ENCODE measurements at places on chromosomes 6 and 20.

- DNase-seq, result no peak
Observed at GRCh38 chr6:109243863-109244825, 138.1 kb downstream of the CD164 start.

DNA sequence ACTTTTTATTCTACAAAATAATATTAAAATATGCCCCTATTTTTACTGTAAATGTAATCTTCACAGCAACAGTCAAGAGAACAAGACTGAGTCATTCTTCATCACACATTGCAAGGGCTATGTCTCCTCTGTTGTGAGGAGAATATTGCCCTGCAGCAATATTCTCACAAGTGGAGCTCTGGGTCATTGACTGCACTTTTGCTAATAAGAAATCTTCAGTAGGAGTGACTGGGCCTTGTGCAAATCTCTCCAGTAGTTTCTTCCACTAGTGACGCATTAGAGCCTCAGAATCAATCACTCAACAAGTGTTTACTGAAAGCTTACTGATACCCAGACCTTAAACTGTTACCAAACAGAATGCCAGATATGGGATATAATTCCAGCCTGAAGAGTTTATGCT is 49.1 kb downstream of the LAMA2 start:
- no peak for DNase-seq

DNA sequence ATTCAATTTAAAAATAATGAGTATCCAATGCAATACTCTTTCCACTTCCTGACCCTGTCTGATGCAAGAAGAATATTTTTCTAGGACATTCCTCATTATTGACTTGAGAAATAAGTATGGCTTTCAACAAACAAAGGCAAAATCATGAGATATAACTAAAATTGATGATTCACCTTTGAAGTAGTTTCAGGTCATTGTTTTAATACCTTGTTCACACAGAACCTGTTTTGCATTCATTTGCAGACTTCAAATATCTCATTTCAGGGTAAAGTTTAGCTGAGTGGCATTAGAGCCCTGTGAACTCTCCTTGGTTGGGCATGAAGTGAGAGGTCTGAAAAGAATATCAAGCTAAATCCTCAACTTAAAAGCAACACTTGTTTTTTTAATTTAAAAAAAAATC is 309.2 kb downstream of the NRN1 start:
- DNase-seq, result no peak

DNA sequence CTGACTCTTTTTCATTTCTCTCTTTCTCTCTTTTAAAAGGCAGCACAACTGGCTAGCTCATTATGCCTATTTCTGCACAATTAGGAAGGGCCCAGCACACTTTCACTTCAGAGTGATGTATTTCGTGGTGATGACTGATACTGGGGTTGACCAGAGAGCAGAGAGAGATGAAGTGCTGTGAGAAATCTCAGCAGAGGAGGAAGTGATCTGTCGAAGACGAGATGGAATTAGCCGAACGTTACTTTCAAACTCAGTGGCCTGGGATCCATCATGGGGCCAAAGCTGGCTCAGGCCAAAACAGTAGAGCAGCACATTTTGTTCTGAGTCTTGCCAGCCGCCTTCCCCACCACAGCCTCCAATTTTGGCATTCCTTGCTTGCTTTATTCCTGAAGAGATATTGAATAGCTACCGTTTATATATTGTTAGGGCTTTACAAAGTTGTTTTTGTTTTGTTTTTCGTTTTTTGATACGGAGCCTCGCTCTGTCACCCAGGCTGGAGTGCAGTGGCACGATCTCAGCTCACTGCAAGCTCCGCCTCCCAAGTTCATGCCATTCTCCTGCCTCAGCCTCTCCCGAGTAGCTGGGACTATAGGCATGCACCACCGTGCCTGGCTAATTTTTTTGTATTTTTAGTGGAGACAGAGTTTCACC is 213.2 kb upstream of the ECI2 start:
- DNase-seq, result no peak

DNA sequence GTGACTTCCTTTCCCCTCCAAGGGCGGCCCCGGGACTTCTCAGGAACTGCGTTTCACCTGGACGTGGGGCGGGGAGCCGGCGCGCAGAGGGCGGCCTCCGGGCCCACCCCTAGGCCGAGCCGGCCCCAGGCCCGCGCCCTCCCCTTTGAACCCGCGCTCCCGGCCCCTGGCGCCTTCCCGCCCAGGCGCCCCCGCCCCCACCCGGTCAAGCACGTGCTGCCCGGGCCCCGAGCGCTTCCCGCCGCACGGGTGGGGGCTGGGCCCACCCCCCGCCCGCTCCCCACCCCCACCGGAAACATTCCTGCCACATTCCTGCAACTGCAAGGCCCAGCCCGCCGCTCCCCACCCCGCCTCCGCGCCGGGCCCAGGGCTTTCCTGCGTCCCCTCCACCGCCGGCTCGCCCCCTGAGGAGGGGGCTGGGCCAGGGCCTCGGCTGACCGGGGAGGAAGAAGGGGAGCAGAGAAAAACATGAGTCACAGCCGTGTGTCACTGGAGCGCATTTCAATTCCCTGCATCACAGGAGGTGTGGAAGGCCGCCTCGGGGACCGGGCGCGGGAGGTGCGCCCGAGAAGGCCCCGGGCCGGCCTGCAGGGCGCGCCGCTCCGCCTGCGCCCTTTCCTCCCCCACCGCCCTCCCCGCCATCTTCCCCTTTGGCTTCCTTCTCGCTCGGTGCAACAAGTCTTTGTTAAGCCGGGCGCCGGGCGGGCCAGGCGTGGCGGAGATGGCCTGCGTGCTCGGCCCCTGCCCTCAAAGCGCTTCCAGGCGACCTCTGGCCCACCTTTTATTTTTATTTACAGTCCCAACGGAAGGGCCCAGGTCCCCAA is 1.2 kb upstream of the HMGA1 start:
- DNase-seq, result peak; percentile 77

DNA sequence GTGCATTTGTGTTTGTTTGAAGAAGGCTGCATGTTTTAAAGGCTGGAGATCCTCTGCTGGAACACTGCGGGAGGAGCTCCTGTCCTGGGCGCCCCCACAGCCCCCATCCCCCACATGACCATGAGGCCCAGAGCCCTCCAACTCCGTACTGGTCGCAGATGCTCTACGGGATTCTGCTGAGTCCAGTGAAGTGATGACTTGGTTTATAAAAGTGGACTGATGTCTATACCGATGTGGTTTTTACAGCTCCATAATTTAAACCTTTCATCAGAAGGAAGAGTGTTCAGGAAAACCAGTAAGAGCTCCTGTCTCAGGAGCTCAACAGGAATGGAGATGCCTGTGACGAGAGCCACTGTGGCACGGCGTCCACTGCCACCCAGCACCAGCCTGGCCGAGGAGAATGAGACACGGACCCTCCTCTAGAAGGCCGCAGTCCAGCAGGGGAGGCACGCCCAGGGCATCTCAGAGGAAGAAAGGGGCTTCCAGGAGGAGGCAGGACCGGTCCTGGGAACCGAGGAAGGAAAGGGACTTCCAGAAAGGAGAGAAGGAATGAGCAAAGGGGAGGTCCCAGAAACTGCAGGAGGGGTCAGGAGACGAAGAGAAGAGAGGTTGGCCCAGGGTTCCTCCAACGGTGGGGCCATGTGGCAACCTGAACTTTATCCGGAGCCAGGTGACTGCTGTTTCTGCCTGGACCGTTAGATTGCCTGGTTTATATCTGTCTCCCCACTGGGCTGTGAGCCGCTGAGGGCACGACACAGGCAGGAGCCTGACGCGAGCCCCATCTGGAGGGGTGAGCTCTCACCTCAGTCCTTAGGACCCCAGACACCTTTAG is 26.9 kb downstream of the BFSP1 start:
- DNase-seq, result no peak

DNA sequence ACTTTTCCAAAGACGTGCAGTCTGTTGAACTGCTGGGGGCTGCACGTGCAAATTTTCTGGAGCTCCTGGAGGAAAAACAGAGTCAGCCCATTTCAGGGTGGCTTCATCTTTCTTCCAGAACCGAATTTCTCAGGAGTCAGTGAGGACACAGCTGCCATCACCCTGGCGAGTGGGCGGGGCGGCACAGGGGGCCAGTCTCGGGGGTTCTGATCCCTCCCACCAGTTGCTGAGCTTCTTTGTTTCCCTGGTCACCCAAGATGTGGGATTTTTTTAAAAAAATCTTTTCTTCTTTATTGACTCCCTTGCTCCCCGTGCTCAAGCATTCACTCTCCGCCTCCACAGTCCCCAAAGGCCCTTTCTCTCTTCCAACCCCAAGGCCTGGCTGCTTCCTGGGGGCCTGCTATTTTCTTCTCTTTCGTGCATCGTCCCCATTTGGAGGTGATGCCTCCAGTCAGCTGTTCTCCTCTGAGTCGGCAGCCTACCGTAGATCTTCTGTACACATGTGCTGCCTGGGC is 8.9 kb downstream of the C6orf118 start:
- DNase-seq, result no peak

GRCh38 chr6:109448615-109449014 is 7.0 kb downstream of the MICAL1 start:
- no peak for DNase-seq

DNA sequence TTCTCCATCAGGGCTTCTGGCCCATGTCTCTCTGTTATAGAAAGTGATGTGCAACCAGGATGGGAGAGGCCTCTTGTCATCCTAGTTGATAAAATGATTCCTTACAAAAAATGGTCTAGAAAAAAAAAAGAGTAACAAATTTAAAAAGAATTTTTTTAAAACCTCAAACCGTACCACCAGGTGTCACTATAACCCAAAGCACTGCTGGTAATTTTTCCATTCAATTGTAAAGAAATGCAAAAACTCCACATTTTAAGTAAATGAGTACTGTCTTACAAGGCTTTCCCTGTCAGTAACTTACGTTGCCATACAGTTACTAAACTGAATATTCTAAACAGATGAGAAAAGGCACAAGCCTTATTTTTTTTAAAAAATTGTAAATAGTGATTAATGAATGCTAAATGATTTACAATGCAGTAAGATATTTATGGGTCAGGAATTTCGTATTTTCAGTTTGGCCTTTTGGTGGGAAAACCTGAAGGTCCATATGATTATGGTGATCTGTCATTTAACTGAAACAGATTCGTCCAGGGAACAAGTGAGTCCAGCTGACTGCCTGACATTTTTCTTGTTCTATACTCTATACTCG is 95.4 kb downstream of the OGFRL1 start:
- peak; percentile 29 for DNase-seq

DNA sequence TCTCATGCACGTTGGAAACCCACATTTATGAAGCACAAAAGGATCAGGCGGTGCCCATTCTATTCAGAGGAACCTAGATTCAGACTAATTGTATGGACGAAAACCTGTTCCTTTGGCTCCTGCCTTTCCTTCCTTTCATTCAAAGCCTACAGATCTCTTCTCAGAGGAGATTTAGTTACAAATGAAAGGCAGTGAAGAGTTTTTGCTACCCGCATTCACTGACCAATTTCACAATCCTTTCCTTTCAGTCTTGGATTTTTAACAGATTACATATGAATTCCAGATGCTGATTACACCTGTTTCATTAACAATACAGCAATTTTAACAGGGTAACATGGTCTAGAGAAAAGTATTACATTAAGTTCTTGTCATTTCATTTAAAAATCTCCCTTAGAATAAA is 32.0 kb downstream of the TMEM242 start:
- DNase-seq, result no peak

GRCh38 chr6:80605165-80605989 is 498.9 kb downstream of the BCKDHB start:
- peak; percentile 17 for DNase-seq

DNA sequence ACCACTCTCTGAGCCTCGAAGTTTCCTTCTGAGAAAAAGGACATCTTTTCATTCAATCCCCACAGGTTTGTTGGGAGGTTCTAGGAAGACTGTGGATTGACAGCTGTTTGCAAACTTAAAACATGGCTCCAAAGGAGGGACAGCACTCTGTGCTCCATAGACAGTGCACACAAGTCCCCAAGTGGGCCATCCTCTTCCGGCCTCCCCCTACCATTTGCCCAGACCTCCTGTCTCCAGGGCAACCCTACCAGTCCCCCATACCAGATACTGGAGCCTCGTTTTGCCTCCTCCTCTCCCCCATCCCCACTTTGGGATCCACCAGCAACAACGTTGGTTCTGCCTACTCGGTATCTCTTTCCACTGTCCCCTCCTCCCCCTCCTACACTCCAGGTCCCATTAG is 8.5 kb upstream of the DLGAP4 start:
- DNase-seq, result no peak

- no peak for DNase-seq
Observed at GRCh38 chr20:44848254-44849015, 37.1 kb upstream of the YWHAB start.

DNA sequence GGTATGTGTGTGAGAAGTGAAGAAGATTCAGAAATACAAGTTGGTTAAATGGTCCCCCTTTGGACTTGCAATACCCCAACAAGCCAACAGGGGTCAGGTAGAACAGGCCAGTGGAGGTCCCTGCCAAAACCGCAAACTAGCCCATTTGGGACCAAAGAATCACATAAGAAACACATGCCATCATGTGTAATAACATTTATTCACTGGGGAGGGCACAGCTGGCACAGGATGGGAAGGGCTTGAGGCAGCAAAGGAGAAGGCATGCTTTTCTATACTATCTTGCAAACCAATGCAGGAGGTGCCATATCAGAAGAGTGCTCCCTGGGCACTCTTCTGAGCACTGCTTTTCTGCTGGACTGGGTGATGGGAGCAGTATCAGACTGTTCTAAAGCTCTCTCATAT is 116.1 kb upstream of the TRAF3IP2 start:
- peak; percentile 54 for DNase-seq

DNA sequence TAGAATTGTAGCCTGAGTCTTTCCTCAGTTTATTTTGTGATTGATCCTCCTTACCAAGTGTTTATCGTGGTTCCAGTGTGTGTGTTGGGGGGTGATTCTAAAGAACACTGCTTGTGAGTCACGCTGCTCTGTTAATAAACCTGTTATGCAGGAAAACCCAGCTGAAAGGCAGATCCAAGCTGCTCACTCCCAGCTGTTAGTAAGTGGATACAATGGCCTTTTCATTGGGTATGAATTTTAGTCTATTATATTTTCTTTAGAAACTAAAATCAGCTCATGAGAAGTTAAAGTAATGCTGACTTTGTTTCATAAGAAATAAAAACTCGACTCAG is 12.2 kb upstream of the DSTN start:
- DNase-seq, result no peak

DNA sequence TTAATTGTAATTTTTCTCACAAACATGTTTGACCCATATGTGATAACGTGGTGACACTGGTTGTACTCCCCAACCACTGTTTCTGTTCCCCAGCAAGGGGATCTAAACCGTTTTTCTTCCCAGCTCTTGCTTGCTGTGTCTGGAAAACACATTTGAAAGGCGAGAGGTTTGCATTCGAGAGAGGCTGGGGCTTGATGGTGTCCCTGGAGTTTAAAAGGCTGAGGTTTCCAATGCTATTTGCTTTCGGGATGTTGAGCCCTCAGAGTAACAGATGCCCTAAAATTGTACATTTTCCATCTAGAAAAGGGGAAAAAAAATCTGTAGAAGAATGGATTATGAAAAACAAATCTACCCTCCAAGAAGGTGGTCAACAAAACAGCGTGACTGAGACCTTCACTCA is 35.4 kb downstream of the AKAP12 start:
- no peak for DNase-seq

GRCh38 chr6:31270788-31271640 is 878 bp downstream of the HLA-C start:
- DNase-seq, result peak; percentile 62

GRCh38 chr6:37324131-37325033 is 29.4 kb upstream of the RNF8 start:
- DNase-seq, result peak; percentile 73

Data from activated CD4-positive, alpha-beta T cell treated with anti-CD3 and anti-CD28 coated beads, Interleukin-10, Interleukin-2, amounts not matched to agents 100 ng/mL and 50 ng/mL, durations not matched to agents 16 hours and 8 hours (primary cell).